CD4-positive, alpha-beta T cell treated with Interleukin-2 at 100 ng/mL for 4 hours (primary cell): ENCODE measurements at places on chromosomes 13 and 19.

DNA sequence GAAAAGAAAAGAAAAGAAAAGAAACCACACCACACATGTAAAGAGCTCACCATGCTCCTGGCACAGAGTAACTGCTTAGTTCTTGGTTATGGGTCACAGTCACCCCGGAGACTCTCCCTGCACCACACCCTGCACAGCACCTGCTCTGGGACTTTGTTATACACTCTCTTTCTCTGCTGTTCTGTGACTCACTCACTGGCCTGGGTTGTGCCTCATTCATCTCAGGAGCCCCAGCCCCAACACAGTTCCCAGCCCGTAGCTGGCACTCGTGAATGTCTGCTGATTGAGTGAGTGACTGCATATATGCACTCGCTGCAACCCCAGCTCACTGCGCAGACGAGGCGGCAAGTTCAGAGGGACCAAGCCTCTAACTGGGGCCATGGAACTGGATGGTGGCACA is 22.9 kb upstream of the ZNF507 start:
- DNase-seq: no peak

- no peak for DNase-seq
Measured at GRCh38 chr19:8269724-8270123, 38.4 kb downstream of the CD320 start.

DNA sequence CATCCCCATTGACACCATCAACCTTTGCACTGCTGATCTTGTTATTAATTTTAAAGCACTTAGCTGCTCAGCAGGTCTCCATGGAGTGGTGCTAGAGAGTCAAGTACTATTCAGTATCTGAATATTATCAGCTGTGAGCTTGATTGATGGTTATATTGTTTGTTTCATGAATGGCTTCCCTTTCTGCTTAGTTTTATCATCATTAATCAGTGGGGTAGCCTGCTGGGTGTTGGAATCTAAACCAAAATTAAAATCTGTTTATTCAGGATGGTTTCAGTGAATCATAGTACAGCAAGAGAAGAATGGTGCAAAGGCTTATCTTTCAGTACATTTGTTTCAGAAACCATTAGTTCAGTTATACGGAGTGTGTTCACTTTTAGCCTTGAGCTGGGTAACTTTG is 42.5 kb upstream of the SCEL start:
- no peak for DNase-seq

- peak; percentile 52 for DNase-seq
Measured at GRCh38 chr19:2097203-2097885, 629 bp downstream of the IZUMO4 start.

GRCh38 chr13:35448465-35448864 is 28.0 kb downstream of the MAB21L1 start:
- no peak for DNase-seq

DNA sequence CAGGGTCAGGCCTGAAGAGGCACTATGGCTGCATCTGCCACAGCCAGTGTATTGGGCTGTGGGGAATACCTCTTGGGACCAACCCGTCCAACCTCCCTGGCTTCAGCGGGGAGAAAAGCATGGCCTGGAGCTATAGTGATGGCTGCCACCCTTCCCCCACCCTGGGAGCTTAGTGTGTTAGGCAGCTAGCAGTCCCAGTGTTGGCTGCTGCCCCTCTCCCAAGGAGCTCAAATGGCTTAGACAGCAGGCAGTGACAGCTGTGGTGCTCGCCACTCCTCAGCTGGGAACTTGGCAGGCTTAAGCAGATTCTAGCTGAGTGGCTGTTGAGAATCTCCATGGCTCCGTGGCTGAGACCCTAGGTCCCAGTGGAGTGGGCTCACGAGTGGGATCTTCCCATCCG is 19.7 kb downstream of the ACOD1 start:
- DNase-seq: no peak

DNA sequence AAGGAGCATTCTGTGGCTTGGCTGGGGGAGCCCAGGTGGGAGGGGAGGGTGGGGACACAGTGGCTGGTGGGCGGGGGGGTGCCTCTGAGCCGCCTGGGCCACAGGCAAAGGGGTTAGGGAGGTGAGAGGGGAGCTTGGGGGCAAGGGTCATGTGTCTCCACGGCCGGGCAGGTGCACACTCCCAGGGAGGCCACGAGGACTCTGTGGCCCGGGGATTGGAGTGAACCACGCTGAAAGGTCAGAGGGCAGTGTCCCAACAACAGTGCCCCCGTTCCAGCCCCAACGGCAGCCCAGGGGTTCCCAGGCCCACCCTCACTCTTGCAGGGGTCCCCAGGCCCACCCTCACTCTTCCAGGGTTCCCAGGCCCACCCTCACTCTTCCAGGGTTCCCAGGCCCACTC is 9.6 kb downstream of the C2CD4C start:
- DNase-seq: no peak

- DNase-seq: no peak
Measured at GRCh38 chr13:97766749-97767148, 186.7 kb upstream of the IPO5 start.

- DNase-seq: peak; percentile 42
Measured at GRCh38 chr19:18321734-18322102, 1.2 kb downstream of the LSM4 start.
